ENCODE measurements at places on chromosomes 16 and 17. TPM values are rescaled to one million over a fixed set of nuclear protein-coding genes. Genes with fewer than 3 reads are reported as not detected.

Gene HAP1
- not detected for total RNA-seq

- H3K27me3 ChIP-seq = no peaks in the 10 kb centered on the region
- H3K4me3 ChIP-seq = peak overlapping the region; percentile 49
These were observed 670 bp upstream of the CTF1 start for GRCh38 chr16:30895627-30896260.

DNA sequence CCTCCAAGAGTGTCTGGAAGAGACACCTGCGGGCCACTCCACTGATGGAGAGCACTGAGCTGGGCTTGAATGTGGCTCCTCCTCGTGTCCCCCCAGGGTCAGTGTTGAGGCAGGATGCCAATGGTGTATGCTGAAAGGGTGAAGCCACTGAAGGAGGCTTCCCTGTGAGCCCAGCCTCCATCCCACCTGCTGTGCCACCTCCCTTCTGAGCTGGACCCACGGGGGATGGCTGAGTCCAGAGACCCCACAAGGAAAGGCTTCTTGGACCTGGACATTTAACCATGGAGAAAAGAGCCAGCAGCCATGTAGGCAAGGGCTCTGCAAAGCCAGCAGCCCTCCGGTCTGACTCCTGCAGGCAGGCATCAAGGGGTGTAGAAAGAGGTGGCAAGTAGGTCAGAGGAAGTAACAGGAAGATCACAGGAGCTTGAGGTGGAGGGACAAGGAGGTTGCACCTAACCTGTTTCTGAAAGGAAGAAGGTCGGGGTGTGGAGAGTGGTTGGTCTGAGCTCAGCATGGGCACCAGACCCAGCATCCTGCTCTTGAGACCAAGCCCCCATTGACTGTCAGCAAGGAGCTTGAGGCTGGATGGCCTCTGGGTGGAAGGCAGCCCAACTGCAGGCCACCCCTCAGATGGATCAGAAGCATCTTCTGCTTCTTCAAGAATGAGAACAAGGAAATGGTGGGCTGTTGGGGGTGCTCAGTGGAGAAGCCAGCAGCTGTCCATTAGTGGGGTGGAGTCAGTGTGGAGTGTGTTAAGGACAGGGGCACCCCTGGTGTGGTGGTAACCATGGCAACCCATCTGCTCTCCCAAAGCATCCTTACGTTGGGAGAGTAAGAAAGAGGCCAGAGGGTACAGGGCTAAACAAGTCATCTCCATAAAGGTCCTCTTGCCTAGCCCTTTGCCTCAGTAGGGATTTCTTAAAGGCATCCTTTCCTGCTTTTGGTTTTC lies 80.7 kb downstream of the PLD6 start:
- H3K27ac ChIP-seq = peak overlapping the region; percentile 68
- DNase-seq = peak; percentile 22
- no peaks in the 10 kb centered on the region for H3K27me3 ChIP-seq
- peaks cover 41% of the 10 kb centered on the region for H3K4me1 ChIP-seq
- no peaks in the 10 kb centered on the region for H3K36me3 ChIP-seq

GRCh38 chr17:10111907-10112452 lies 86.4 kb downstream of the GAS7 start:
- H3K27ac ChIP-seq = no peak overlapping the region
- peaks cover 19% of the 10 kb centered on the region for H3K4me1 ChIP-seq
- H3K36me3 ChIP-seq = no peaks in the 10 kb centered on the region
- DNase-seq = no peak
- no peak overlapping the region for H3K4me3 ChIP-seq

Gene CHMP6
- total RNA-seq = 17.3 TPM

GRCh38 chr16:58518980-58519368 lies 3.7 kb downstream of the SETD6 start:
- no peaks in the 10 kb centered on the region for H3K27me3 ChIP-seq
- no peak overlapping the region for H3K4me3 ChIP-seq
- peak overlapping the region; percentile 75 for H3K27ac ChIP-seq
- H3K4me1 ChIP-seq = peaks cover 39% of the 10 kb centered on the region

Gene COL1A1
- total RNA-seq = 2.3 TPM

Gene MAFG
- 24.1 TPM for total RNA-seq

Gene CLEC16A
- total RNA-seq = 25.5 TPM

- peak overlapping the region; percentile 97 for H3K27ac ChIP-seq
- H3K4me1 ChIP-seq = peaks cover 55% of the 10 kb centered on the region
- H3K27me3 ChIP-seq = no peaks in the 10 kb centered on the region
These were observed 6.0 kb downstream of the SOCS3 start for GRCh38 chr17:78353834-78354233.

Gene KRTAP9-8
- total RNA-seq = not detected

DNA sequence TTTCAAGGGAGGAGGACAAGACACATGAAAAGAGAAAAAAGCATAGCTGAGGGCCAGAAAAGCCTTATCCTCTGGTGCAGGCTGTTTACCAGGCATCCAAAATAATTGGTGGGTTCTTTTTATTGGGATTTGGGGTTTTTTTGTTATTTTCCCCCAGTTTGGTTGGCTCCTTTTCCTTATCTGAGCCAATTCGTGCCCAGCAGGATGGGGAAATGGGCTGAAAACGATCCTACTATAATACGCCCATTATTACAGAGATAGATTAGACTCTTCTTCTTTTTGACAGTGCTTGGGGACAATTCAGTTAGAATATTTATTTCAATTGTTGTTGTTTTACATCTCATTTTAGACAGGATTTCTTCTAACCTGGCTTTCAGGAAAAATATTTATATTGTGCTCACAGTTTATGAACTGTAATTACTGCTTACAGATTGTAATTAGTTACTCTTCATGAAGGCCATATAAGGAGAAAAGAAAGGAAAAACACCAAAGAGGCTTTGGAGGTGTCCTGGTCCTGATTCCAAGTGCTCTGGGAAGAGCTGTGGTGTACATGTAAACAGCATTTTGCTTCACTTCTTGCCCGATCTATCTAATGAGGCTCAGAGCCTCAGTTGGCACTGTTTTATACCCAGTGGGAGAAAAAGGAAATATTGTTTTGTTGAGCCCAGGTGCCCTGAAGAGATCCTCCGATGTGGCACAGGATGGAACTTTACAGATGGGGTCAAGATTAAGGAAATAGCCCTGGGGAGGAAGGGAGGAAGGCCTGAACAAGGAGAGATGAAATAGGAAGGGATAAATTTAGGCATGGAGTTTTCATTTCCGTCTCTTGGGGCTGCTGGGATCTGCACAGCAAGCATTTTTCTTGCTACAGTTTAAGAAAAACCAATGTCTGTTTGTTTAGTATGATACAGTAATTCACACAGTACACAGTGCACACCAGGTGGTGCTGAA lies 611 bp upstream of the ANKRD40 start:
- DNase-seq = no peak
- peak overlapping the region; percentile 77 for H3K4me3 ChIP-seq
- H3K27ac ChIP-seq = peak overlapping the region; percentile 96
- H3K4me1 ChIP-seq = peaks cover 45% of the 10 kb centered on the region
- no peaks in the 10 kb centered on the region for H3K27me3 ChIP-seq

GRCh38 chr16:83964684-83965443 lies 3.2 kb upstream of the NECAB2 start:
- no peak overlapping the region for H3K4me3 ChIP-seq
- peaks cover 9% of the 10 kb centered on the region for H3K27me3 ChIP-seq
- no peaks in the 10 kb centered on the region for H3K36me3 ChIP-seq
- H3K27ac ChIP-seq = no peak overlapping the region
- H3K4me1 ChIP-seq = peaks cover 2% of the 10 kb centered on the region
- no peak for DNase-seq

DNA sequence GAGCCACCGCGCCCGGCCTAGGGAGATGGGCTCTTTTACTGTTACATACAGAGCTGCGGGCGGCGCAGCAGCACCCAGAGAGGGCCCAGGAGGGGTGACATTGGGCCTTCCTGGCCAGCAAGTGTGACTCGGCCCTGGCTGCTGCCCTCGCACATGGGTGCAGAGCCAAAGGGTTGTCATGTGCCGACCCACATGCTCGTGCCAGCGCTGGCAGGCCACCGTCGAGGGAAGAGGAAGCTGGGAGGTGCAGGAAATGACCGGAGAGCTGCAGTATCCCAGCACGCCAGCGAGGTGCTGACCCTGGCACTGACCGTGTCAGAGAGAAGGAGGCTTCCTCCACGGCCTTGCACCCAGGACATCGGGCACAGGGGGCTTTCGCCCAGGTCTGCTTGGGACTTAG lies 8.0 kb downstream of the ENDOV start:
- no peak for DNase-seq
- no peak overlapping the region for H3K27ac ChIP-seq
- no peak overlapping the region for H3K4me3 ChIP-seq
- peaks cover 8% of the 10 kb centered on the region for H3K4me1 ChIP-seq
- no peaks in the 10 kb centered on the region for H3K36me3 ChIP-seq

Gene CD300H
- not detected for total RNA-seq

Gene SPPL2C
- total RNA-seq = not detected

Gene HOXB6
- total RNA-seq = 0.22 TPM

DNA sequence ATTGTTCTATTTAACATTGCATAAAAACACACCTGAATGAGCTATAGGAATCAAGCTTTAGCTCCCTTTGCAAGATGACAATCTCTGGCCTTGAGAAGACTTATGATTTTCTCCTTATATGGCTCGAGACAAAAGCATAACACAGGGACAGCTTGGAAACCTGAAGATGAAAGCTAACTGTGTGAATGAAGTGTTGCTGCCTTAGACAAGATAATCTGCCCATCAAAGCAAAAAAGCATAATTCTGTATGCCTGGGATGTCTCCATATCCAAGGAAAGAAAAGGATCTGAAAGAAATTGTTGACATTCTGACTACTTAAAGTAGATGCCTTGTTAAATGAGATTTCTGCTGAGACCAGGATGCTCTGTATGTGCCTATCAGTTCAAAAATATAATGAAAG lies 526.7 kb upstream of the TOM1L1 start:
- no peak for DNase-seq
- no peaks in the 10 kb centered on the region for H3K36me3 ChIP-seq
- no peaks in the 10 kb centered on the region for H3K4me1 ChIP-seq
- no peak overlapping the region for H3K4me3 ChIP-seq

Gene GCGR
- total RNA-seq = not detected

Gene UTS2R
- not detected for total RNA-seq

Gene YWHAE
- 505 TPM for total RNA-seq

DNA sequence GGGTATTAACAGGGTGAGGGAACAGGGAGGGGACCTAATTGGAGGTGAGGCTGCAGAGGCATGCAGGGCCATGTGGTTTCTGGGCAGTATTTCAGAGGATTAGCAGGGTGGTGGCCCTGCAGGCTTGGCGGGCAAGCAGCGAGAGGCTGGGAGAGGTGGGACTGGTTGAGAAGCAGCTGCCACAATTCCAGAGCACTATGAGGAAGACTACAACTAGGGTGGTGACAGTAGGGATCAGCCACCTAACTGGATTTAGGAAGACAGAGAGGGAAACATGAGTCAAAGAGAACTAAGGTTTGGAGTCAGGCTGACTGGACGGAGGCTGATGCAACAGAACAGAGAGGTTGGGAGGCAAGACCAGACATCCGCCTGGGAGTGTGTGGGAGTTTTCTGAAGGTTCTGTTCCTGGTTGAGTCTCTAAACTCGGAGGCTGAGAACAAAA lies 12.3 kb downstream of the ALOXE3 start:
- peak overlapping the region; percentile 43 for H3K27ac ChIP-seq
- H3K36me3 ChIP-seq = no peaks in the 10 kb centered on the region
- peaks cover 8% of the 10 kb centered on the region for H3K4me1 ChIP-seq
- H3K4me3 ChIP-seq = no peak overlapping the region
- H3K27me3 ChIP-seq = no peaks in the 10 kb centered on the region

Gene MGAT5B
- 0.38 TPM for total RNA-seq

GRCh38 chr17:68993112-68993511 lies 37.9 kb upstream of the ABCA8 start:
- H3K36me3 ChIP-seq = no peaks in the 10 kb centered on the region
- DNase-seq = no peak
- no peaks in the 10 kb centered on the region for H3K4me1 ChIP-seq
- H3K4me3 ChIP-seq = no peak overlapping the region

Gene GINS2
- total RNA-seq = 67.8 TPM

- DNase-seq = no peak
- H3K27me3 ChIP-seq = no peaks in the 10 kb centered on the region
These were observed 16.8 kb downstream of the ADGRG5 start for GRCh38 chr16:57559072-57559790.

- no peaks in the 10 kb centered on the region for H3K4me1 ChIP-seq
- H3K36me3 ChIP-seq = no peaks in the 10 kb centered on the region
- DNase-seq = peak; percentile 79
- H3K4me3 ChIP-seq = no peak overlapping the region
These were observed 9.9 kb upstream of the NAGS start for GRCh38 chr17:43994272-43995149.

DNA sequence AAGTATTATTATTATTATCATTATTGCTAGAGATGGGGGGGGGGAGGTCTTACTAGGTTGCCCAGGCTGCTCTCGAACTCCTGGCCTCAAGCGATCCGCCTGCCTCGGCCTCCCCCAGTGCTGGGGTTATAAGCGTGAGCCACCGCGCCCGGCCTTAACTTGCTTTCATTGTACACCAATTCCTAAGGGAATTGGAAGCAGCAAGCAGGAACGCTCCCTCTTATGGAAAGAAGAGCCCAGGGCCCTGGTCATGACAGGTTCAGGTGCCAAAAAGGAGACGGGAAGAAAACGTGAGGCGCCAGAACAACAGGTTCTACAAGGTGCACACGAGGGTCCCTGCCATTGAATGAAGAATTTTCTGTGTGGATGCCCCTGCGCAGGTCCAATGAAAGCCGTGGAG lies 540 bp upstream of the RPL38 start:
- peaks cover 36% of the 10 kb centered on the region for H3K36me3 ChIP-seq
- H3K4me3 ChIP-seq = peak overlapping the region; percentile 100
- peak overlapping the region; percentile 99 for H3K27ac ChIP-seq

Gene C16orf86
- total RNA-seq = 2.2 TPM

DNA sequence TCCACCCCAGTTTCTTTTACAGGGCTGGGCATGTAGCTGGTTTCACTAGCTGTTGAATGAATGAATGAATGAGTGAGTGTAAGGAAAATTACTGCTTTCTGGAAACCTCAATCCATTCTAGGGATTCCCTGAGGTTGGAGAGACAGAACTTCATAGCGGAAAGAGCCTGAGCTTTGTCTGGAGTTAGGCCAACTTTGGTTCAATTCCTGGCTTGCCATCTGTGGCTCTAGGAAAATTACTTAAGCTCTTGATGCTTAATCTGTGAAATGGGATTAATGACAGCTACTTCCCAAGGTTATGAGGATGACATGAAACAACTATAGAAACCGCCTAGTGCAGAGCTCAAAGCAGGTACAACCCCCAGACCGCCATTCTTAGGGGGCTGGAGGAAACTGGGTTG lies 76.3 kb upstream of the AXIN2 start:
- no peak overlapping the region for H3K4me3 ChIP-seq
- H3K27me3 ChIP-seq = no peaks in the 10 kb centered on the region
- no peak overlapping the region for H3K27ac ChIP-seq
- H3K4me1 ChIP-seq = no peaks in the 10 kb centered on the region
- DNase-seq = no peak

Gene HOXB4
- 2.3 TPM for total RNA-seq

Gene SECTM1
- total RNA-seq = 12.2 TPM
